Thyroid gland (tissue), 4 donors: ENCODE measurements at places on chromosomes 2 and 18. TPM values are rescaled to one million over a fixed set of nuclear protein-coding genes. Genes with fewer than 3 reads are reported as not detected.

FAM237A gene
- total RNA-seq = not detected

UGT1A8 gene
- not detected for total RNA-seq

RDH14 gene
- 34.3 TPM for total RNA-seq

WDFY1 gene
- total RNA-seq = 49.4 TPM

AOX1 gene
- 67.2 TPM for total RNA-seq

ERICH2 gene
- total RNA-seq = not detected

B3GNT2 gene
- 37.1 TPM for total RNA-seq

DNA sequence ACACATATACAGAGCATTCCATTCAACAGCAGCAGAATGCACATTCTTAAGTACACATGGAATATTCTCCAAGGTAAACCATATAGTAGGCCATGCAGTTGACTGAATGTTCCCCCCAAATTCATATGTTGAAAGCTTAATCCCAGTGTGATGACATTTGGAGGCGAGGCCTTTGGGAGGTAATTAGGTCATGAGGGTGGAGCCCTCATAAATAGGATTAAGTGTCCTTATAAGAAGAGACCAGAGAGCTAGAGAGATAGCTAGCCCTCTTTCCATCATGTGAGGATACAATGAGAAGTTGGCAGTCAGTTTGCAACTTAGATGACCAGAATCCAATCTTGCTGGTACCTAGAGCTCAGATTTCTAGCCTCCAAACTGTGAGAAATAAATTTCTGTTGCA, 27.6 kb downstream of the TMEM185B start:
- no peak for DNase-seq

- no peak for DNase-seq
Observed at GRCh38 chr2:187505065-187505672, 49.1 kb downstream of the TFPI start.

- no peak for DNase-seq
Observed at GRCh38 chr18:32698153-32698552, 74.7 kb downstream of the KLHL14 start.

DNA sequence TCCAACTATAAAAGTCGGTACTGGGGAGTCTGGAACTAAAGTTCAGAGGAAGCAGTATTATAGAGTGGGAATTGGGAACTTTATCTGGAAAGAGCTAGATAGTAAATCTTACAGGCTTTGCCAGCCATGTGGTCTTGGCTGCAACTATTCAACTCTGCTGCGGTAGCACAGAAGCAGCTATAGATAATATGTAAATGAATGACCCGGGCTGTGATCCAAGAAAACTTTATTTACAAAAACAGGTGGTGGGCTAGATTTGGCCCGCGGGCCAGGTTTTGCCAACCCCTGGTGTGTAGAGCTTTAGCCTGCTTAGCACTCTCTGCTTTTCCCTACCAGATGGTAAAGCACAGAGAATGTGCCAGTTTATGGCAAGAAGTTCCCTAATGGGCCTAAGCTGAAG, 70.8 kb downstream of the TNP1 start:
- DNase-seq = no peak

DNA sequence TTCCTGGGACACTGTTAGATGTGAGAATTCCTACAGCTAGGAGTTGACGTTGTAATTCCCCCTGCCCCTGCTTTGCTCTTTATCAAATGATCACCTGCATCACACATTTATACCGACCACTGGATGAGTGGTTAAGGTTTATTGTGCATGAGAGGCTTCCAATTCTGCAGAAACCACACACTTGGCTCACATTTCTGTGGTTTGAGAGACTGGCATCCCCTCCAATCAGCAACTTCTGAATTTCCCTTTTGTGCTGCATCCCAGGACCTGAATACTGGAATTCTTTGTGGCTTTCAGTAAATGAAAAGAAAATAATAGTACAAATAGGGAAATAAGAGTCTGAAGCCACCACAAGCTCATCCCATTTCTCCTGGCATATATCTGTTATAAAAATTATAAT, 628.7 kb upstream of the PIK3C3 start:
- no peak for DNase-seq

DNA sequence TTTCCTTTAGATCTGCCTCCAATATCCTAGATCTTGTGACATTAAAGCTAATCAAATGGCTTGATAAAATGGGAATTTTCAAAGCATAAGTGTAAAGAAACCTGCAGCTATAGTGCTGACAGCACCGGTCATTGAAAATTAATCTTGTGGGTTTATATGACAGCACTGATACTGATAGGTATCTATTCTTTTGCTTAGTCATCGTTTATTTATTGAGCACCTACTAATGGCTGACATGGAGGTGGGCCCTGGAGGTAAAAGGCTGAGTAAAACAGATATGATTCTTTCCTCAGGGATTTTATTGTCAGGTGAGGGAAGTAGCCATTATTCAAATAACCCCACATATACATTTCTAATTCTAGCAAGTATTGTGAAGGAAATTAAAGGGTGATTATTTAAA, 282.5 kb downstream of the LRRTM1 start:
- no peak for DNase-seq
